HuH-7 (cell line): ENCODE measurements at places on chromosomes 1 and 21.

DNA sequence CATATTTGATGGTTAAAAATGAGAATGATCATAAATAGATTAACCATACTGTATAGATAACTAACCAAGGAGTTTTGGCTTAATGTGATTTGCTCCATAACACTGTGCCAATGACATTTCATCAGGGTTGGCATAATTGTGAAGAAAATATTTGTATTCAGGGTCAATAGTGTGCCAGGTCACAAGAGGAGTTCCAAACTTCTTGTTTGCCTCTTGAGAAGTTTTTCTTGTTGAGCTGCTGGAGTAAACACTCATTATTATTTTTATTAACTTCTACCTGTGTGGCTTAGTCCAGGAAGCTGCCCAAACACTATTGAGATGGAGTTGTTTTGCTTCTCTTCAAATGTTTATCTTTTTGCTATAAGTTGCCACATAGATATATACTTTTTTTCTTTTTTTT, 7.5 kb downstream of the MAP7D1 start:
- DNase-seq, result no peak

- no peak for DNase-seq
Observed at GRCh38 chr21:33825915-33826314, 89.7 kb downstream of the ATP5PO start.

- no peak for DNase-seq
Observed at GRCh38 chr1:220139966-220140365, 46.0 kb downstream of the IARS2 start.

DNA sequence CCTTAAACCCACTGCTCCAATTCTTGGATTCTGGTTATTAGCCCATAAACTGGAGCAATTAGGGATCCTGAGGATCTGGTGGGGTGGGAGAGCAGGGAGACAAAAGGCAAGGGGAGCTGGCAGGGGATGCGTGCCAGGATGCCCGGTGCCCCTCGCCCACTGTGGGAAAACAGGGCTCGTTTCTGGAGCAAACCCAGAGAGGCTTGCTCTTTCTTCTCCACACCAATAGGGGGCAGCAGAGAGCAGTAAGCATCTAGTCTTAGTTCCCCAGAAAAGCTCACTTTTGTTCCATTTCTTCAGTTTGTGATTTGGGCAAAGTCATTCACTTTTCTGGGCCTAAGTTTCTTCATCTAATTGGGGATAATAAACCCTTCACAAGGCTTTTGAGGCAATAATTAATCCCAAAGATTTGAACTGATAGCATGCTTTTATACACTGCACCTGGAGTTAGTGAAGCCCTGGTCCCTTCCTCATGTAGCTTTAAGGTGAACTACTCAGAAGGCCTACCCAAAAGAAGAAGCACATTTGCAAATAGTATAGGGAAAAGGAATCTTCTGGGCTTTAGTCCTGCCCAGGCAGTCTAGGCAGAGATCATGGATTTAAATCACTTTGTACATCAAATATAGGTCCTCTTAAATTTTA, 160.6 kb upstream of the USP24 start:
- DNase-seq, result peak; percentile 43

DNA sequence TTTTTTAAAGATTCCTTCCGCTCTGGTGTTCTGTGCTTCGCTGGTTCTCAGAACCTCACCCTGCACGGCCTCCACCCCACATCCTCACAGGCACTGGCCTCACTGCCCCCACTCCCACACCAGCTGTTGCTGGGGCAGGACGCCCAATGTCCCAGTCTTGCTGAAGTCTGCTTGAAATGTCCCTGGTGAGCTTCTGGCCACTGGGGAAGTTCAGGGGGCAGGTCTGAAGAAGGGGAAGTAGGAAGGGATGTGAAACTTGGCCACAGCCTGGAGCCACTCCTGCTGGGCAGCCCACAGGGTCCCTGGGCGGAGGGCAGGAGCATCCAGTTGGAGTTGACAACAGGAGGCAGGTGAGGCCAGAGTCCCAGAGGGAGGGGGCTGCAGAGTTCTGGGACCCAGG, at the start of gene C1QA:
Gene C1QA, plus strand, starts transcription at position 276 of the 400 bp plus-strand sequence. CDS start 989 bp downstream, outside the sequence.
- DNase-seq, result no peak

DNA sequence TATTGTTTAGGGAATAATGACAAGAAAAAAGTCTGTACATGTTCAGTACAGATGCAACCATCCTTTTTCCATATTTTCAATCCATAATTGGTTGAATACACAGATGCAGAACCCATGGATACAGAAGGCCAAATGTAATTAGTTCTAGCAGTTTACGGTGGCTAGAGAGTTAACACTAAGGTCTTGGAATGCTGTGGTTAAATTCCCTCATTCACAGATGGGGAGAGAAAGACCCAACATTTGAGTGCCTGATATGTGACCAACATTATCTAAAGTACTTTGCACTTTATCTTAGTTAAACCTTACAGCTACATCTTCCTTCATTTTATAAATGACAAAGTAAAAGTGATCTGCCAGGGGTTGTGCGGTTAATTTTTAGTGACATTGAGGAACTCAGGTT, 5.3 kb downstream of the SCMH1 start:
- no peak for DNase-seq

- no peak for DNase-seq
Observed at GRCh38 chr1:66294707-66295370, 239.1 kb upstream of the SGIP1 start.

DNA sequence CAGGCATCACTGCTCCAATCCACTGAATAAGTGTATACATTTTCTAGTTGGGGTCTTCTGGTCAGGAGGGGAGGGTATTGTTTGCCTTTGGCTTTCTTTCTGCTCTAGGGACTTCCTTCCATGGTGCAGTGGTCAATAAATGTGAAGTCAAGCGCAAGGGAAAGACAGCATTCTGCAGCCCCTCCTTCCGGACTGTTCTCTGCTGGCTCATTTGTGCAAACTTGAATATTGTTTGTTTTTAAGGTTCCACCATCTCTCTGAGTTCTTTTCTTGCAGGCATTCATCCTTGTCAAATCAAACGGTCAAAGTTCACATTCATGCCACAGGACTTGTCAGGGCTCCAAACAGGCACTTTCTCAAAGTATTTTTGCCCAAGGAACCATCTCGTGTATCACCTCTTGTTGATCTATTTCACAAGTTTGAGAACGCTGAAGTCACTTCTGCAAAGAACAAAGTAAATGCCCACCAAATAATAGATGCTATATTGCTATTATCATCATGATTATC, 205.6 kb upstream of the KAZN start:
- no peak for DNase-seq

- no peak for DNase-seq
Observed at GRCh38 chr1:66681686-66682085, 70.6 kb upstream of the DYNLT5 start.

DNA sequence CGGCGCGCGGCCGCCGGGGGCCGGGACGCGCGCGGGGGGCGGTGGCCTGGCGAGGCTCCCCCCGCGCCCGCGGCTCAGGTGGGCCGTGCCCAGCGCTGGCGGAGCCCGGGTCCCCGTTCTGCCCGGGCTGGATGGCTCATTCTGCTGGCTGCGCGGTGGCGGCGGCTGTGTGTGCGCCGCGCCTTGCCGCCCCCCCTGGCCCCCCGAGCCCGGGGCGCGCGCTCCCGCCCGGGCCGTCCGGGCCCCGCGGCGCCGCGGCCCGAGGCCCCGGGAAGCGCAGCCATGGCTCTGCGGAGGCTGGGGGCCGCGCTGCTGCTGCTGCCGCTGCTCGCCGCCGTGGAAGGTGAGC, at the start of gene EPHB2:
Gene EPHB2, plus strand, starts transcription at position 139 of the 349 bp plus-strand sequence. Its CDS starts 144 bp downstream, at position 283.
- DNase-seq, result peak; percentile 79

- DNase-seq, result no peak
Observed at GRCh38 chr1:29458737-29459619, 222.7 kb downstream of the PTPRU start.

- DNase-seq, result no peak
Observed at GRCh38 chr1:159715855-159716254, 1.5 kb upstream of the CRP start.

- DNase-seq, result no peak
Observed at GRCh38 chr1:84148758-84149157, 4.7 kb downstream of the PRKACB start.
